ENCODE measurements at places on chromosomes 13 and 19.

- DNase-seq = no peak
Observed at GRCh38 chr13:92135509-92135908, 737.1 kb downstream of the GPC5 start.

DNA sequence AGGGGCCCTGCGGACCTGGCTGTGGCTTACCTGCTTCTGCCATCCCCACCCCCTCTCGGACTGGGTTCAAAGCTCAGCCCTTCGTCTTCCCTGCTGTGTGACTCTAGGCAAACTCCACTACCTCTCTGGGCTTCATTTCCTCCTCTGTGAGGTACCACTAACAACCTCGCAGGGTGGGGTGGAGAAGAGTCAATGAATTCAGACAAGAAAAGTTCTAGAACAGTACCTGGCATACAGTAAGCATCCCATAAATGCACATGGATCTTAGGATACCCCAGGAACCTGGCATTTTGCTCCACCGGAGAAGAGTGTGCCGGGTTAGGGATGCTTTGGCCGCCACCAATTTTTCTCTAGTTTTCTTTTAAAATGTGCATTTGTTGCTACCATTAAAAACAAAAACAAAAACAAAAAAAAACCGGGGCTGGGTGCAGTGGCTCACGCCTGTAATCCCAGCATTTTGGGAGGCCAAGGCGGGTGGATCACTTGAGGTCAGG is 3.4 kb downstream of the TLE5 start:
- no peak for DNase-seq

DNA sequence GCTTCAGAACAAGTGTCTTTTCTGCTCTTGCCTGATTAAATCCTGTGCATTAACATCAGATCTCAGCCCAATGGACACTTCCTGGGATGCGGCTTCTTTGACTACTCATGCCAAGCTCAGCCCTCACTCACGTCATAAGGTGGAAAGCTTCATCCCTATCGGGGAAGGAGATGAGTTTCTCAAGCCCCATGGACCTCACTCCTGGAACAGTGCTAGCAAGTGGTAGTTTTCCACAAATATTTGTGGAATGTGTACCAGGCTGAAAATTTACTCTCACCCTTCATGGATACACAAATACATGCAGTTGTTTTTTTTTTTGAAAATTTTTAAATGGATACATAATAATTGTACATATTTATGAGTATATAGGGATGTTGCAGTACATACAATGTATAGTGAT is 34.6 kb upstream of the FARP1 start:
- DNase-seq = no peak

- DNase-seq = no peak
Observed at GRCh38 chr13:70255406-70255991, 147.2 kb upstream of the KLHL1 start.

DNA sequence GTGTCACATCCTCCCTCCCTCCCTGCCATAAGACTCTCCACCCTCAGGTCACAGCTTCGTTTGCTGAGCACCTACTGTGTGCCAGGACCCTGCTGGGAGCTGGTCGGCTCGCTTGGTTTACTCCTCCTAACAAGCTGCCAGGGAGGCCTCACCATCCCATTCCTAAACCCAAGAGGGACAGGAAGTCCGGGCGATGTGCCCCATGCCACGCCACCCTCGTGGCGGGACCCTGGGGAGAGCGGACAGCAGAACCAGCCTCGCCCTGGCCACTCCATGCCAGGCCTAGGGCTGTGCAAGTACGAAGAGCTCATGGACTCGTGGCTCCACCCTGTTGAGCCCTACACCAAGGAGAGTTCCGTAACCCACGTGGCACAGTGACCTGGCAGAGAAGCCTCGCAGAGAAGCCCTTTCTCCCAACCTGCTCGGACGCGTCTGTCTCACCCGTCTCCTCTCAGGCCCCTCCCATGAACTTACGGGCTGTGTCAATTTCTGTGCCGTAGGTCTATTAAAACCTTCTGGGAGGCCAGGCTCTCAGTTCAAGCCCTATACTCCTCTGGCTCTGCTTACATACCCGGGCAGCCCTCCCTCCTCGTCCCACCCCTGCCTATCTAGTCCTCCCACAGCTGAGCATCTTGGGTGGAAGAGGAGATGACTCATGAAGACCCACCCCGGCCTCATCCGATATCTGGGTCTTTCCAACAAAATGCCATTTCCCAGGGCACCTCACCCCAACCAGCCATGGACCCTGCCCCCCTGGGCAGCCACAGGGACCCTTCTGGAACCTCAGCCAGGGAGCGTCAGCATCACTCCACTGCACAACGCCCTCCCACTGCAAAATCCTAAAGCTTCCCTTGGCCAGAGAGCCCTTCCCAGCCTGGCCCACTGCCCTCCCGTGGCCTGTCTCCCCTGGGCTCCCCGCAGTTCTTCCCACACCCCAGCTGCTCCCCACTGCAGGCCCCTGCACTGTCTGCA is 2.6 kb downstream of the UBXN6 start:
- DNase-seq = no peak

GRCh38 chr19:6875218-6875617 is 12.2 kb upstream of the ADGRE1 start:
- no peak for DNase-seq

- no peak for DNase-seq
Observed at GRCh38 chr13:49690133-49690994, 922 bp downstream of the EBPL start.

DNA sequence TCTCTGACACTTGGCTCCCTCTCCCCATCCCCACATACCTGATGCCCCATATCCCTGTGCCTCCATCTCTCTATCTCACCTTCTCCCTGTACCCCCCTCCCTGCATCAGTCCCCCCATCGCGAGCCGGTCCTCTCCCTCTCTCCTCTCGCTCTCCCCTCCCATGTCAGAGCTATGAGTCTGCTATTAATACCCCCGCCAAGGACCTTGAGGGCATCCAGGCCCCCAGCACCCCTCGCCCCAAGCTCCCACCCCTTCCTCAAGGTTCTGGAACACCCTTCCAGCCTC is 1.6 kb downstream of the GRIN2D start:
- no peak for DNase-seq

- no peak for DNase-seq
Observed at GRCh38 chr13:107968470-107968869, 246.9 kb downstream of the LIG4 start.
